IPS DF 19.7 (cell line): ENCODE measurements at places on chromosomes 7 and 10.

DNA sequence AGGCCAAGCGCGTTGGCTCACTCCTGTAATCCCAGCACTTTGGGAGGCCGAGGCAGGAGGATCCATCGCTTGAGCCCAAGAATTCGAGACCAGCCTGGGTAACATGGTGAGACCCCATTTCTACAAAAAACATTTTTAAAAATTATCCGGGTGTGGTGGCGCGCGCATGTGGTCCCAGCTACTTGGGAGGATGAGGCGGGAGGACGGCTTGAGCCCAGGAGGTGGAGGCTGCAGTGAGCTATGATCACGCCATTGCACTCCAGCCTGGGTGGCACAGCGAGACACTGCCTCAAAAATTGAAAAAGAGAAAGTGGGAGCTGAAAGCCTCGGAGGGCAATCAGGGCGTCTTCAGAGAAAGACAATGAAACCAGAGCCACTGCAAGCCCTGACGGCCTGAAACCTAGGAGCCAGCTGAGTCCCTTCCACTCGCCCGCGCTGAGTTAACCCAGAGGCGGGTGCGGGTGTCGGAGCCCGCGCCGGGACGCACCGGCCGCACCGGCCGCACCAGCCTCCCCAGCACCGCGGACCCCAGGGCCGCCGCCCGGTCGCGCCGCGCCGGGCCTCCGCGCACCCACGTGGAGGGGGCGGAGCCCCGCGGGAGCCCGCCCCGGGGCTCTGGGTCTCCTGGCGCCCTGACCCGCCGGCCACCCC lies 22.4 kb downstream of the ZFAND2A start:
- DNase-seq: no peak

DNA sequence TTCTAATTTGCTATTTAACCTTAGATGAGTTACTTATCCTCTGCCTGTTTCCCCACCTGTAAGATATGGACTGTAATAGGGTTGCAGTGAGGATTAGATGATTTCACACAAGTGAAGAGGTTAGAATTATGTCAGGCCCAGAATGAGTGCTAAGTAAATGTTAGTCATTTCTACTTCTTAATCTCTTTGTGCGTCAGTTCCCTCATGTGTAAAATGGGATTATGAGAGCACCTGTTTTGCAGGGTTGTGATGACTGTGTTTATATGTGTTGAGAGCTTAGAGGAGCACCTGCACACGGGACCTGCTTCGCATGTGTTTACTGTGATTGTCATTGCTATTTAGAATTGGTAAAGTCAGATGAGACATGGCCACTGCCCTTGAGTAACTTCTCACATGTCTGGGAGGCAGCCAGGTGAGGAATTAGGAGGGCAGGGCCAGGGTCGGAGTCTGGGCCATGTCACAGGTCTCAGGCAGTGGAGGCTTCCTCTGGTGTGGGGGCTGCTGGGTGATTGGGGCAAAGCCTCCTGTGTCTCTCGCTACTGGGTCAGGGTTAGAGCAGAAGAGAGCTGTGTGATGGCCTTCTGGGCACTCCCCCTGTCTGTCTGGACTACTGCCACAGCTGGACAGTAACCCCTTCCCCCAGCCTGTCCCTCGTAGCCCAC lies 106.7 kb downstream of the WDFY4 start:
- no peak for DNase-seq

GRCh38 chr10:2592360-2593160 lies 474.8 kb upstream of the PFKP start:
- no peak for DNase-seq

- DNase-seq: no peak
Measured at GRCh38 chr7:69670701-69671100, 72.4 kb downstream of the AUTS2 start.

- DNase-seq: no peak
Measured at GRCh38 chr7:115674467-115675024, 356.0 kb downstream of the TFEC start.

- peak; percentile 69 for DNase-seq
Measured at GRCh38 chr7:69517985-69518704, 80.1 kb upstream of the AUTS2 start.

GRCh38 chr7:132105096-132105495 lies 471.2 kb downstream of the PLXNA4 start:
- DNase-seq: no peak

- no peak for DNase-seq
Measured at GRCh38 chr7:31336202-31337001, 4.1 kb downstream of the NEUROD6 start.

DNA sequence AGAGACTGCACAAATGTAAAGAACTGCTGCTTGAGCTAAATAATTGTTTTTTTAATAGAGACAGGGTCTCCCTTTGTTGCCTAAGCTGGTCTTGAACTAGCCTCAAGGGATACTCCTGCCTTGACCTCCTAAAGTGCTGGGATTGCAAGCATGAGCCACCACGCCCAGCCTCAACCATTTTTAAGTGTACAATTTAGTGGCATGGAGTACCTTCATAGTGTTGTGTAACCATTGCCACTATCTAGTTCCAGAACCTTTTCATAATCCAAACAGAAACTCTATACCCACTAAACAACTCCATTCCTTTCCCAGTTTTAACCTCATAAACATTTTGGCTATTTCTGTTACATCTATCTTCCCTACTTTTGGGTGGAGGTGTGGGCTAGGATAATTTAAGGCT lies 6.7 kb downstream of the EIF4H start:
- DNase-seq: no peak

DNA sequence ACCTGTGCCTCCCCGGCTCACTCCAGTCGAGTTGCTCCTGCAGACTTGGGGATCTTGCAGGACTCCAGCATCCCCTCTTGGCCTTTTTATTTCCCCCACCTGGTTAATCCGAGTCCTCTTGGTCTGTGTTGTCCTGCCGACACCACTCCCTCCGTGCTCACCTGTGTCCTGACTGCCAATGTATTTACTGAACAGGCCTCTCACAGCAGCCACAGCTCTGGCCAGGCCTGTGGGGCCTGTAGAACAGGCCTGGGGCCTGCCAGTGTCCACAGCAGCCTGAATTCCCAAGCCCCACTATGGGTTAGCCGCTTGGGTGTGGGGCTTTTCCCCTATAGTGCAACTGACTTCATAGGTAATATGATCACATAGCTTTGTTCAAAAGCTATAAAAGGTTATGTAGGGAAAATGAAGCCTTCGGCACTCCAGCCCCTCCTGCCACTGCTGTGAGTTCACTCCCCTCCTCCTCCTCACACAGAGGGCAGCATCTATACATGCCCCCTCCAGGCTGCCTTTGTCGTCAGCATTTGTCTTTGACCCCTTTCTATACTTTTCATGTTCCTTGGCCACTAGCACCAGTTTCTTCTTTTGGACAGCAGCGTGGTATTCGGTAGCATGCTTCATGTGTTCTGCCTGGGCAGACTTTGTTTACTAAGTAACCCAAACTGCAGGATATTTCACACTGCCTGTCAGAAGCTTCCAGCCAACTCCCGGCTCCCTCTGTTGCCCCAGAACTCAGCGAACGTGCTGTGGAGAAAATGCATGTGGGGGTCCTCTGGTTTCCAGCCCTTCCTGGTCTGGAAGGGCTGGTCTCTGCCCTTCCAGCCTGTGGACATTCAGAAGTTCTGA lies 46.1 kb downstream of the ZNF467 start:
- DNase-seq: no peak

DNA sequence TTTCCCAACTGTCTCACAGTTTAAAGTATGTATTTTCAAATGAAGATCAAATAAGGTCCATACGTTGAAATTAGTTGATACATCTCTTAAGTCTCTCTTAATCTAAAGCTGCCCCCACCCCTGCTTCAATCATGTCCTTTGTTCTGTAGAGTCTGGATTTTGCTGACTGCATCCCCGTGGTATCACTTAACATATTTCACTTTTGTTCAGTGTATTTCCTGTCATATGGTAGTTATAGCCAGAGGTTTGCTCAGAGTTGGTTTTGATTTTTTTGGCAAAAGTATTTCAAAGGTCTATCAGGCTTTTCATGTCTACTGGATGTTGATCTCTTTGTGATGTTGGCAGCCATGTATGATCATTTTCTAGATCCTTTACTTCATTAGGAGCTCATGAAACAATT lies 54.4 kb upstream of the ARID5B start:
- no peak for DNase-seq

GRCh38 chr10:8034466-8035005 lies 20.0 kb upstream of the GATA3 start:
- DNase-seq: no peak

DNA sequence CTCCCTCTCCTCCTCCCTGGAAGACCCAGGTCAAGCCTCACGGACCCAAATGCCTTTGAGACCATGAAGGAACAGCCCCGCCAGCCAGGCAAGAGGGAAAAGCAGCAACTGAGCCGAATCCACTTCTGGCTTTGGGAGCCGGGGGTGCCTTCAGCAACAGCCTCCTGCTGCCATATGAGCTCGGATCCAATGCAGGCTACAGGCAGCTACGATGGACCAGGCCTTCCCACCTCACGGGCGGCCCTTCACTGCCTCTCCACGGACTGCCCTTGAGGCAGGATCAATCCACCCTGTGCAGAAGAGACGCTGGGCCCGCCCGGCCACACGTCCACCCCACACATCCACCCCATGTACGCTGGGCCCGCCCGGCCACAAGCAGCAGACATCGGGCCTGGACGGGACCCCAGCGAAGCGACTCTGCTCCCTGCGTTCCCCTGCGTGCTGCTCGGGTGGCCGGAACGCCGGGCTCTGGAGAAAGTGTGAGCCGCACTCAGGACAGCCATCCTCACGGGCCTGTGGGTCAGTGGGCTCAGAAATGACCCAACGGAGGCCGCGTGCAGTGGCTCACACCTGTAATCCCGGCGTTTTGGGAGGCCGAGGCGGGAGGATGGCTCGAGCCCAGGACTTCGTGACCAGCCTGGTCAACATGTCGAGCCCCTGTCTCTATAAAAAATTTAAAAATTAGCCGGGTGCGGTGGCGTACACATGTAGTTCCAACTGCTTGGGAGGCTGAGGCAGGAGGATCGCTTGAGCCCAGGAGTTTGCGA lies 82.0 kb downstream of the FOXL3 start:
- DNase-seq: no peak

GRCh38 chr10:65898055-65898454 lies 1027.8 kb upstream of the LRRTM3 start:
- DNase-seq: no peak

- DNase-seq: no peak
Measured at GRCh38 chr10:50438049-50438936, 185.5 kb downstream of the SGMS1 start.

- no peak for DNase-seq
Measured at GRCh38 chr7:31061185-31061584, 9.1 kb downstream of the ADCYAP1R1 start.

GRCh38 chr7:88396295-88396947 lies 89.7 kb upstream of the STEAP4 start:
- no peak for DNase-seq

GRCh38 chr7:121057878-121058277 lies 69.4 kb downstream of the CPED1 start:
- no peak for DNase-seq

GRCh38 chr7:40758590-40758989 lies 623.8 kb downstream of the SUGCT start:
- DNase-seq: no peak

DNA sequence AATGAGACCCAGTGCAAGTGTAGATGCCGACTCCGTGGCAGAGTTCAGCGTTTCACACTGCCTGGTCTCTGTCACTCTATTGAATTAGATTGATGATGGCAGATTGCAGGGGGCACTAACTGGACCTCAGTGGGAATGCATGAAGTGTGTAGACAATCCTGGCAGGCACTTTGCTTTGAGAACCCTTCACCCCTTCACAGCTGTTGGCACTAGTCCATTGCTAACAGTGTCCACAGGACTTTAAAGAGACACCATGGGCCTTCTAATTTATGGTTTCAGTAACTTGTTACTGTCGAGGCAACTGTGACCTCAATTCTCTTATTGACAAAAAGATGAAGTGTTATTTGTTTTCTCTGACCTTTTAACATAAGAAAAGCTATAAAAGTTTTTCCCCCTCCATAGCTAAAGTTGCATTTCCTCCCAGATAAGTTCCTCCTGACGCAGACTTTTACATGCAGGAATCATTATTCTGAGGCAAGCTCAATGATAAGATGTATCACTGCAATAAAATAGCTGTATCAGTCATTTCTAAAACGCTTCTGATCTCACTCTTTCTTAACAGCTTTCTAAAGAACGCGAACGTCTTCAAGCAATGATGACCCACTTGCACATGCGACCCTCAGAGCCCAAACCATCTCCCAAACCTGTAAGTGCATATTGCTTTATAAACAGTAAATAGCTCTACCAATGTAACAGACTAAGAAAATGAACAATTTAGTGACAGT lies 238.9 kb downstream of the FOXP2 start:
- DNase-seq: no peak

DNA sequence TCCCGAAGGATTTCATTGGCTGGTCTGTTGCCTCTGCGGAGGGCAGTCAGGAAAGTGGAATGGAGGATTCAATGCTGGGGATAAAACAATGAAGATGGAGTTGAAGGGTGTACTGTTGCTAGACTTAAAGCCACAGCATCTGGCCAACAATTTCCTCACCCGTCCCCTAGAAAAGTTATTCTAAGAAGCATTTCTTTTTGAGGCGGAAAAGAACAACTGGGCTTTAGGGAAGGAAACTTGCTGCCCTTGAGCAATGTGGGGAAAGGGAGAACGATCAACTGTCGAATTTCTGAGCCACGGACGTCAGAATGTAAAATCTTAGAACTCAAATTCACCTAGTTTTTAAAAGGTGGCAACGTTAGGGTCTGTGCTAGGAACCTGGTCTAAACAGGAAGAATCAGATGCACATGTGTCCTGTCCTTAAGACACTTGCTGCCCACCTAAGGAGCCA lies 664 bp downstream of the FMC1 start:
- no peak for DNase-seq

GRCh38 chr10:91347529-91347928 lies 62.6 kb upstream of the HECTD2 start:
- no peak for DNase-seq

DNA sequence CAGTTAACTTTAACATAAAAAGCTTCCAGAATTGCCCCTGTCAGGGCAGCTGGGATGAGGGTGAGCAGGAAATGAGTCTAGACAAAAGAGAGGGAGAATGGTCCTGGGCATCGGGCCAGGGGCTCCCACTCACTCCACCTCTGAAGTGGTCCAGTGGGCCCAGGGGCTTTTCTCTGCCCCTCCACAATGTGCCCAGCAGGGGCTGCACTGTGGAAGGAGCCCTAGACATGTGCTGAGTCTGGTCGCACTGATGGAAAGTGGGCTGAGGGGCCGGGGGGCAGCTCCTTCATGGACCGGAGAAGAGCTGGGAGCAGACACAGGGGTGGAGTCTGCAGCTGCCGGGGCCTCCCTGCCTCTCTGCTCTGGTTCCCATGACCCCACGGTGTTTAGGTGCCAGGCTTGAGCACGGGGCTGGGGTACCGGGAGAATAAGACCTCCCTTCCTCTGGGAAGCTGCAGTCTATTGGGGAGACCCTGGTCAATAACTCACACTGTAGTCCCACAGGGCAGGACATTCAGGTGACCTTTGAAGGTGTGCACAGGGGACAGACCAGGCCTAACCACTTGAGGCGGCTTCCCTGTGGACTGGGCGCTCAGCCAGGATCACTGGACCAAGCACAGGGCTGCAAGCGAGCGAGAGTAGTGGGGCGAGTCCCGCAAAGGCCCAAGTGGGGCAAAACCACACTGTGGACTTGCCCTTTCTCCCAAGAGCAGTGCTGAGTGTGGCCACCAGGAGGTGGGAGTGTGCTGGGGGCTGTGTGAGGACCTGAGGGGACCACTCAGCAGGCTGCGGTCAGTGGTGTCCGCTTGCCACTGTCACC lies 6.1 kb downstream of the ADCY1 start:
- DNase-seq: no peak
